ENCODE measurements at places on chromosomes 12 and 14.

DNA sequence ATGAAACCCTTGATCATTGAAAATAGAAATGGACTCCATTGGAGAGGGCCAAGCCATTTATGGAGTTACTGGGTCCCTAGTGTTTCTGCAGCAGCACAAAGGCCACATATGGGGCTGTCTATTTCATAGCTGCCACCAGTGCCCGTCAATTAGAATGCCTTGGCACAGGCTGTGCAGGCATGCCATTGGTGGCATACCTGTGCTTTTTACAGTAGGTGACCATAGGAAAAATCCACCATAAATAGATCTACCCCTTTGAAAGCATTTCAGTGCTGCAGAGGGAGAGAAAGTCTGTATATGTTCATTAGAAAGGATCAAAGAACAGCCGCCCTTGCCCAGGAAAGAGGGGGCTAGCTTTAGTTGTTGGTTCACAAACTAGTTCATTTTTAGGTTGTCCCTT is 13.1 kb downstream of the MYBPC1 start:
- H3K36me3 ChIP-seq = no peaks in the 10 kb centered on the region
- peak overlapping the region; percentile 86 for H3K27ac ChIP-seq
- peaks cover 4% of the 10 kb centered on the region for H3K4me1 ChIP-seq
- no peak for DNase-seq

DNA sequence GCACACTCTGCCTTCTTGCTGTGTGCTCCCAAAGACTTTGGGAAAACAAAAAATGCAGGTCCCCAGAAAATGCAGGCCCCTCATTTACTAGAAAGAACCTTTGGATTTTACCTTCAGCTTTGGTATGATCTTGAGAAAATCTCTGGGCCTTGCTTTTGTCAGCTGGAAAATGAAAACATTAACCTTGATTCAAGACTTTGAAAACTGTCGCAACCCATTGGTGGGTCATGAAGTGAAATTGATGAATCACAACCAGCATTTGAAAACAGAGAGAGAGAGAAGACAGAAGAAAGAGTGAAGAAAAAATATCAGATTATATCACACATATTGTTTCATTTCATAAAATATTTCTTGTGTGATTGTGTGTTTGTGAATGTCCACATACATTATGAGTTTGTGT is 322.5 kb downstream of the ZFP36L1 start:
- no peak for DNase-seq
- no peak overlapping the region for H3K4me3 ChIP-seq
- no peaks in the 10 kb centered on the region for H3K4me1 ChIP-seq
- no peaks in the 10 kb centered on the region for H3K27me3 ChIP-seq
- no peaks in the 10 kb centered on the region for H3K36me3 ChIP-seq

DNA sequence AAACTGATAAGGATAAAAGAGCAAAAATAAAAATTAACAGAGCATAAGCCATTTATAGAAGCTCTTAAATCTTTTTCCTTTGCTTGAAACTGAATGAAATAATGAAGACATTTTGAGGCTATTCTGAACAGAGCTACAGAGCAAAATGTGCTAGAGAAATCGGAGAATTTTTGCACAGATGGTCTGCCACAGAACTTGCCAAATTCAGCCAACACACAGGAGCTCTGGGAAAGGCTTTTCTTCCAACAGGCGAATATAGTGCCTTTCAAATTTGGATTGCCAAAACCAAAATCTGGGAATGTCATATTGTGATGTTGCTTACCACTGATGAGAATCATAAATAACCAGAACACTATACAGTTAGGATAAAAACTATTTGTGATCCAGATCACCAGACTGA is 406.3 kb downstream of the RPL10L start:
- no peak for DNase-seq
- no peak overlapping the region for H3K4me3 ChIP-seq
- no peaks in the 10 kb centered on the region for H3K27me3 ChIP-seq
- H3K4me1 ChIP-seq = no peaks in the 10 kb centered on the region
- no peak overlapping the region for H3K27ac ChIP-seq

GRCh38 chr12:19113464-19113863 is 16.1 kb upstream of the PLEKHA5 start:
- no peak overlapping the region for H3K27ac ChIP-seq
- no peak for DNase-seq
- no peaks in the 10 kb centered on the region for H3K36me3 ChIP-seq
- no peaks in the 10 kb centered on the region for H3K27me3 ChIP-seq

GRCh38 chr12:109518820-109519665 is 41.6 kb downstream of the UBE3B start:
- no peak overlapping the region for H3K4me3 ChIP-seq
- H3K27ac ChIP-seq = peak overlapping the region; percentile 19
- peaks cover 11% of the 10 kb centered on the region for H3K36me3 ChIP-seq
- H3K4me1 ChIP-seq = no peaks in the 10 kb centered on the region

DNA sequence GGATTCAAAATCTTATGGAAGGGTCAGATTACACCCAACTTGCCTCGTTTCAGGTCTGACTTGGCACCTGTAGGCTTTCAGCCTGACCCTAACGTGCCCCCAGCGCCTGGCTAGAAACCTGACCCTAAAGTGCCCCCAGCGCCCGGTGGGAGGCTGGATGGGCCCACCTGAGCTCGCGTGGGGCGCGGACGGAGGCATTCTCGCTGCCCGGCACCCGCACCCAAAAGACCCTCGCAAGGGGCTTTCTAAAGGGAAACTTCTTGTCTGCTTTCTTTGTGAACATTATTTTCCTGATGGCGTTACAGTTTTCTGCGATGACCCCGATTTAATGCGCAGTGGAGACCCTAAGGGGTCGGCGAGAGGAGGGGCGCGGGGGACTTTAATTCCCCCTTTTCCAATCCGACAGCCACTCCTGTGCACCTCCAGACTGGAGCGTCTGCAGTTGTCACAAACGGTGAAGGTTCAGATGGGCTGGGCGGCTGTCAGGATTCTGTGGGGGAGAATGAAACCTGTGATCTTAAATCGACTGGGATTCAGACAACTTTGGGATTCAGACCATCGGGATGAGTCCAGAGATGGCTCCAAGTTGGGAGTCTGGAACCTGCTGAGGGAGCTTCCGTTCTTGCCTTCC is 751 bp upstream of the HRK start:
- peak overlapping the region; percentile 17 for H3K4me3 ChIP-seq
- no peak for DNase-seq
- H3K27me3 ChIP-seq = peaks cover 47% of the 10 kb centered on the region
- no peaks in the 10 kb centered on the region for H3K36me3 ChIP-seq
- peaks cover 12% of the 10 kb centered on the region for H3K4me1 ChIP-seq
